Stimulated activated naive B cell treated with anti-CD40 and anti-IgM and Interleukin-4, amounts not matched to agents 10 μg/mL and 1 μg/mL and 100 μg/mL, for 72 hours (primary cell): ENCODE measurements at places on chromosomes 4 and X.

- DNase-seq = no peak
Observed at GRCh38 chr4:156598138-156598681, 373.4 kb downstream of the PDGFC start.

DNA sequence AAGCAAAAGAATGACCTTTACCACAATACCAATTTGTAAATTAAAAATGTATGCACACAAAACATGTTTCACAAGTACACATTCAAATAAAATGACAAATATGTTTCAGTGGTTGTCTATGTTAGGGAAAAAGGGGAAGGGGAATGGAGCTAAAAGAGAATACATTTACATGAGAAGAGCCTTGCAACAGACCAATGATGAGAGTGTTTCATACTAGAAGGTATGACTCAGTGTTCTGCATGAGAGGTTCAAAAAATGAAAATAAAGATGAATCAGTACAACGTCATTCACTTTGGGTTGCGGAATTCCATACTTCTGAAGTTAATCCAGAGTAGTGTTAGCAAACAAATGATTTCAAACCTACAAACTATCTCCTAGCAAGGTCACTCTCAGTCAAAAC is 51.7 kb downstream of the RPGR start:
- DNase-seq = no peak

DNA sequence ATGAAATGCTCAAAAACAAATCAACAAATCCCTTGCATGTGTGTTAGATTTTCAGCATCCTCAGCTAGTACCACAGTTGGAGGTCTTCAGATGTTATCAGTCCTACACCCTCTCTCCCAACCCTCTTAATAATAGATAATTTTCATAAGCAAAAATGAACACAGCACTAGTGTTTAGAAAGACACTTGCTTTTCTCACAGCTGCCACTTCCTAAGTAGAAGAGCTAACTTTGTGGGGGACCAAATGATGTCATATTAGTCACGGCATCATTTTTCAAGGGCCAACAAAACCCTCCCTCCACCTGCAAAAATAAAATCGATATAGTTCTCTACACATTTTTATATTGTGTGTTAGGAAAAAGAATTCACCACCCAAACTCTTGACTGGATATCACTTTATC is 163.5 kb upstream of the GYPA start:
- DNase-seq = no peak

DNA sequence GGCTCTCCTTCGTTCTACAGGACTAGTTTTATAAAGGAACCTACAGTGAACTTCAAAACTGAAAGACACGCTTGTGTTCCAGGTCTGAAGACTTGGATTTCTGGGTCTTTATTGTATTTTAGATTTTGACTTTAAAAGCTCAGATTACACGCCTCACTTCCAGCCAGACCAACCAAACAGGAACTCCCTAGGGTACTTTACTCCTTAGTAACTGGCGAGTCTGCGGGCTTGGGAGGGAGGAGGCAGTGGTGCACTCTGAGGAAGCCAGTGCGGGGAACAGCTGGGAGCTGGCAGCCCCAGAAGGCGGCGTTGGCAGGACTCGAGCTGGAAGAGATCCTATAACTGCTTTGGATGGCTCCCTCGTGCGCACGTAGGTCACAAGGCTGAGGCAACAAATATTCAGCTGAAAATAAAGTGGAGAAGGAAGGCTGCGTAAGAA is 391 bp upstream of the PHKA1 start:
- no peak for DNase-seq

GRCh38 chrX:40808203-40808602 is 72.9 kb upstream of the MED14 start:
- no peak for DNase-seq

DNA sequence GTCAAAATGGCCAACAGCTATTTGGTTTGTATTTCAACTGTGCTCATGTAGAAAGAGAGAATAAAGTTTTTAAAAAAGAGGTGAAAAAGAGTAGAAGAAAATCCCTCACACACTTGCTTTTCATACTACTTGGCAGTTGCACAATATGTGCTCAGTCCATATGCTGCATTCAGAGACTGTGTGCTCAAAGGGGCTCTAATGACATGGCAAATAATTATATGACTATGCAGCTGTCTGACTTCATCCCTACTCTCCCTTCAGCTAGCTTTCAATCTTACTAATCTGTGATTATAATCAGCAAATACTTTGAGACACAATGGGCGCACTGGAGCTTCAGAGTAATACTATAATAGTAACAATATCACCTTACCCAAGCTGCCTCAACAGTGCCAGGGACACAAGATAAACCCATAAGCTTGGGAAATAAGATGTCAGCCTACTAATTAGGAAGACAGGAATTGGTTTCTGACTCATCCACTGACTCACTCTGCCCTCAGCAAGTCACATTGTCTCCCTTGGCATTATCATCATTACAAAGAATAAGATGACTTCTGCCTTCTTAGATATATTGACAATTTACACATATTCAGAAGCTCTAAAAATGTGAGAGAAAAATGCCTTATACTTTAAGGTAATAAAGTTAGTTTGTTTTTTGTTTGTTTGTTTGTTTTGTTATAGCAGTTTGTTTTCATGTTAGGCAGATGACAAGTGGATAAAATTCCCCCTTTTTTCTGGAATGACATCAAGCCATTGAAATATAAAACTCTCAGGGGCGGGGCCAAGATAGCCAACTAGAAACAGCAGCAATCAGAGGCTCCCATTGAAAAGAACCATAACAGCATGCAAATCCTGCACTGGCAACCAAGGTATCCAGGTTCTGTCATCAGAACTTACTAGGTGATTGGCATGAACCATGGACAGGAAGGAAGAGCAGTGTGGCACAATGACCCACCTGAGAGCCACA is 311.6 kb downstream of the FAM133A start:
- DNase-seq = no peak

DNA sequence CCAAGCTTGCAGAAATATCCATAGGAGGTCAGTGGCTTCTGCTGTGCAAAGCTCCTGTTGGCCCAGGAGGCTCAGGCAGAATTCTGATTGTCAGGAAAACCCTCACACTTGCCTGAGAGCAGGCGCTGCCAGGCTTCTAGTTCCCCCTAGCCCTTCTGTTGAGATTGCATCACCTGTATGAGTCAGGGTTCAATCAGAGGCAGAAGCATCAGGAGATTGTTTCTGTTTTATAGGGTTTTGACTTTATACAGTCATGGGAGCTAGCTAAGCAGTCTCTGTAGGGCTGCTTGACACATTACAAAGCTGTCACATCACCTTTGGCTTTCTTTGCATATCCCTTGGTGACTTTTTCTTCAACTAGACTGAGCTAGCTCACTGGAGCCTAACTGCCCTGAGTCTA is 27.8 kb downstream of the DIPK2B start:
- DNase-seq = no peak

GRCh38 chr4:77471821-77472495 is 133.7 kb upstream of the CXCL13 start:
- DNase-seq = no peak

- DNase-seq = no peak
Observed at GRCh38 chr4:7811536-7812191, 128.0 kb downstream of the AFAP1 start.
